Heart right ventricle (tissue), 16 donors: ENCODE measurements at places on chromosomes 4 and X. TPM values are rescaled to one million over a fixed set of nuclear protein-coding genes. Genes with fewer than 3 reads are reported as not detected.

Gene TNMD
- total RNA-seq, result 0.18 TPM

Gene RNF128
- total RNA-seq, result not detected

Gene PCDH18
- total RNA-seq, result 4.2 TPM

Gene DUSP21
- not detected for total RNA-seq

Gene ZFP92
- total RNA-seq, result 0.42 TPM

Gene GAGE12J
- total RNA-seq, result not detected

Gene ARHGAP36
- not detected for total RNA-seq

Gene MXD4
- 44.2 TPM for total RNA-seq

Gene UGT2B15
- not detected for total RNA-seq

Gene VEGFD
- total RNA-seq, result 17.5 TPM

Gene MCF2
- total RNA-seq, result 0.18 TPM

Gene KIAA0232
- 81.2 TPM for total RNA-seq

Gene BMPR1B
- total RNA-seq, result 1.8 TPM

Gene ABLIM2
- 27.8 TPM for total RNA-seq

Gene CYTL1
- total RNA-seq, result not detected

Gene DCAF4L1
- 0.29 TPM for total RNA-seq

Gene CLDN34
- total RNA-seq, result not detected

Gene ZFP42
- total RNA-seq, result not detected

Gene FAAH2
- not detected for total RNA-seq
